ENCODE measurements at places on chromosomes 2 and 18.

GRCh38 chr2:8918412-8918811, 81.0 kb upstream of the KIDINS220 start:
- DNase-seq, result no peak

- DNase-seq, result no peak
Measured at GRCh38 chr2:99854236-99854852, 288.0 kb downstream of the AFF3 start.

DNA sequence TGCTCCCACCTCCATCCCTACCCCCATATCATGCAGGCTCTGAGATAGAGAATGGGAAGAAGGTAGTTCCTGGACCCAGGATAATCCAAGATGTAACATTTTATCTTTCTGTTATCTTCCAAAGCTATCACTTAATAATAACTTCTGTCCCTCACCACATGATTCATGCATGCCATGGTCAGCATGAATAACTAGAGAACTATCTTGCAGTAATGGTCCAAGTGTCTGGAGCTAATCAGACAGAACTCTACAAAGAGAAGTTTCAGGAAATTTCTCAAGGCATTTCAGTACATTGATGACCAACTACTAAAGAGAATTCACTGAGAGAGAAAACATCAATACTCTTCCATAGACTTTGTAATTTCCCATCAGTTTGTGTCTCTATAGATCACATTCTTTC, 1469.7 kb upstream of the PIK3C3 start:
- DNase-seq, result no peak

- no peak for DNase-seq
Measured at GRCh38 chr2:230893338-230893737, 28.6 kb downstream of the ITM2C start.

- no peak for DNase-seq
Measured at GRCh38 chr18:24825397-24825796, 365.0 kb downstream of the HRH4 start.

DNA sequence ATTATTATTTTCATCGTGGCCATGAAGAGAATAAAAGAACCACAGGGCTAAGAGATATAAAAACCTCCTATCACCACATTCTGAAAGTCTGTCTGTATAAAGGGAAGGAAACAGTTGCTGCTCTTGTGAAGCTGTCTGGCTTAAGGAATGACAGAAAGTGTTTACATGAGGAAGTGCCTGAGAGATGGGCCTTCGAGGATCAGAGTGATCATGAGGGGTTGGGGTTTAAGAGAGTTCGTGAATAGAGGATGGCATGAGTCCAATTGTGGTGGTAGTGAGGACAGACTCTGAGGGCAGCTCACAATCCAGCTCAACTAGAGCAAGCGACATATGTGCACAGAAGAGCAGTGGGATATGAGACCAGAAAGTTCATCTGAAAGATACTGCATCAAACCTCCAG, 65.8 kb upstream of the PIEZO2 start:
- no peak for DNase-seq

GRCh38 chr2:60354713-60355112, 198.7 kb downstream of the BCL11A start:
- no peak for DNase-seq

DNA sequence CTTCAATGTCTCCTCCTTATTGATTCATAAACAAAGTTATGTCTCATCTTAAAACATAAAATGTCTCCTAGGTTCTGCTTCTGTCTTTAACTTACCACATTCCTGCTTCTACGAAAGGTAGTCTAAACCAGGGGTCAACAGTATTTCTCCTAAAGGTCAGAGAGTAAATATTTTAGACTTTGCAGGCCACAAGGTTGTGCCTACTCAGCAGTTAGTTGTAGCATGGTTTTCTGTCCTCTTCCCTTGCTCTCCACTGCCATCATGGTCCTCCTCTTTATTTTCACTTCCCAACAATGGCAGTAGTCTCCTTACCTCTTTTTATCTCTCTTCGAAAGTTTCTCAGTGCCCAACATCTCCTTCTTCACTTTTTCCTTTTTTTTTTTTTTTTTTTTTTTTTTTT, 68.3 kb upstream of the LRP1B start:
- DNase-seq, result no peak

DNA sequence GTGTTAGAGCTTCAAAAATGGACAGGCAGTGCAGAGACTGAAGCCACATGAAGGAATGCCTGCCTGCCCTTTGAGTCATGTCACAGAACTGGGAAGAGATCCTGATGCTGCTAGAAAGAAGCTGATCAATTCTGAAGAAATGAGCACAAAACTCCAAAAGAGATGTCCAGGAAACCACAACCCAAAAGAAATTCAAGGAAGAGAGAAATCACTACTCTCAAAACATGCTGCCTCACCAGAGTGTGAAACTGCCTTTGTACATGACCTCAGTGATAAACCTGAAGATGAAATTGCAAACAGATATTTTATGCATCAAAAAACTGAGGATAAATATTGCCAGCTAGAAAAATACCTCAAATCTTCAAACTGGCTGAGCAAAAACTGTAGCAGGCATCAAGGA, 20.5 kb downstream of the USP40 start:
- no peak for DNase-seq

DNA sequence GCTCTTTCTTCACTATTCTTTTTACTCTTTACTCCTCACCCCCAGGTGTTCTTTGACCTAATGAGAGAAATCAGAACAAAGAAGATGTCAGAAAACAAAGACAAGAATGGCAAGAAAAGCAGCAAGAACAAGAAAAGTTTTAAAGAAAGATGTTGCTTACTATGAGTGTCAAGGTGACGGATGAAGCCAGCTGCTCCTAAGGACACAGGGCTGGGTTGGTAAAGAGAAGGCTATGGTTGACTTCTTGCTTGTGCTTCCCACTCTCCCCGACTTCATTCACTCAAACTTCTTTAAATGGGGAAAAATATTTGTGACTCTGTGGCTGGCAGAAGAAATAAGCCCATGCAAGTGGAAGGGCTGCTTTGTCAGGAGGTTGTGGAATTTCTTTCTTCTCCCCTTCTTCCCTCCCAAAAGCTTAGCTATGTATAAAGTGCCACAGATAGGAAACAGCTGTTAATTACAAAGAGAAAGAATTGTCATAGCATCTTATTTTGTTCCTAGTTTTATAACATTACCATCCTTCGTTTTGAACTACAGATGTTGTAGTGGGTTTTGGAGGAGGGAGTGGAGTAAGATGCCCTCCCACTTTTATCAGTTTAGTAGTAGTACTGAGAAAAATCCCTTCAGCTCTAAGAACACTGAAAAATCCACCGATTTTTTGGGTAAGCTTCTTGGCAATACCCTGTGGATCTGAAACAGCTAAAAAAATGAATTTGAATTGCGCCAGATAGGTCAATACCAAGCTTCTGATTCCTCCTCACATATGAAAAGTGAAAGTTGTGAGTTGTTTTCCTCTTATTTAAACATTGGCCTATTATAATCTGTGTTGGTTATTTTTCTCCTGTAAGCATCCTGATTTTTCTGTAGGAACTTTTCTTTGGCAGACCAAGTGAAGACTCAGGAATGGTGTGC, 40.7 kb downstream of the RALB start:
- no peak for DNase-seq

DNA sequence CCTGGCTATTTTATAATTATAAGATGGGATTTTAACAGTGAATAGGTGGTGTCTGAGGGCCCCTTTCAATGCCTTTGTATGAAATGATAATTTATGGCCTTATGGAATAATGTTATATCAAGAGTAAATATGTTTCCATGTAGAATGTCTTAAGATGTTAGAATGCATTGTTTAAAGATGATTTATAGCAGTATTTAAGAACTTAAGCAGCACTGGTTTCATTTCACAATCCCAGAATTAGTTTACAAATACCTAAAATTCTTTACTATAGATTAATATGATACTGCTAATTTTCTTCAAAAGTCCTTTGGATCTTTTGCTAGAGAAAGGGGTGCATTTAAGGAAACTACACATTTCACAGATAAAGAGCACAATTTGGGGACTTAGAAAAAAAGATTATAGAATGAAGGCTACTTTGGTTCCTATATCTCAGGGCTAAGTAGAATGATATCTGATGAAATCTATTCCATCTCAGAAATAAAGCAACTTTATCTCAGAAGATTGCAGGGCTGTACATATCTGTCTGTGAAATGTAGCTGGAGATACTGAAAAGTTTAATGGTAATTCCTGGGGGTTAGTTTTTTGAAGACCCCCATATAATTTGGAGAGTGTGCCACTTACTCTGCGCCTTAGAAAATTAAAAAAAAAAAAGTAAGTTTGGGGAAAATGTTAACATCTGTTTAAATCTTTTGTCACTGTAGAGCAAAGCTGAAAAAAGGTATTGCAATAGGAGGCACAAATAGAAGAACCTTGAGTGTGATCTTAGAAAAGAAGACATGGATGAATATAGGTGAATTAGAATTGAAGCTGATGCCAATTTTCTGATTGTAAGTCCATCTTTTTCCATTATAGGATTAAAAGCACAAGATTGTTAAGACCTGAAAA, 123.4 kb downstream of the GULP1 start:
- DNase-seq, result no peak

DNA sequence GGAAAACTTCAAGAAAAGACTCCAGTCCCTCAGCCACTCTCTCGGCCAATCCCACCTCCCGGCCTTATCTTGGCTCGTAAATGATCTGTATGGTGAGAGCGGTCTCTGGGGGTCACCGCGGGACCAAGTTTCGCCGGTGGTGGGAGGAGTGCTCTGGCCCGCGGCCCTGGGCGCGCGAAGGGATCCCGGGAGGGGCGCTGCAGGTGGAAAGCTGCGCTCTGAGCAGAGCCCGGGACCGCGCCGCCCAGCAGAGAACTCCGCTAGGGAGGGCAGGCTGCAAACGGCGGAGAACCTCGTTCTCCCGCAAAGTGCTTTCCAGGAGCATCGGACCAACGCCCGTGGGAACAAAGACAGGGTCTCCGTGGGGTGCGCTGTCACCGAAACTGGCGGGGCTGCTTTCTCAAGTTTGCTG, 622 bp downstream of the LRP2 start:
- no peak for DNase-seq

DNA sequence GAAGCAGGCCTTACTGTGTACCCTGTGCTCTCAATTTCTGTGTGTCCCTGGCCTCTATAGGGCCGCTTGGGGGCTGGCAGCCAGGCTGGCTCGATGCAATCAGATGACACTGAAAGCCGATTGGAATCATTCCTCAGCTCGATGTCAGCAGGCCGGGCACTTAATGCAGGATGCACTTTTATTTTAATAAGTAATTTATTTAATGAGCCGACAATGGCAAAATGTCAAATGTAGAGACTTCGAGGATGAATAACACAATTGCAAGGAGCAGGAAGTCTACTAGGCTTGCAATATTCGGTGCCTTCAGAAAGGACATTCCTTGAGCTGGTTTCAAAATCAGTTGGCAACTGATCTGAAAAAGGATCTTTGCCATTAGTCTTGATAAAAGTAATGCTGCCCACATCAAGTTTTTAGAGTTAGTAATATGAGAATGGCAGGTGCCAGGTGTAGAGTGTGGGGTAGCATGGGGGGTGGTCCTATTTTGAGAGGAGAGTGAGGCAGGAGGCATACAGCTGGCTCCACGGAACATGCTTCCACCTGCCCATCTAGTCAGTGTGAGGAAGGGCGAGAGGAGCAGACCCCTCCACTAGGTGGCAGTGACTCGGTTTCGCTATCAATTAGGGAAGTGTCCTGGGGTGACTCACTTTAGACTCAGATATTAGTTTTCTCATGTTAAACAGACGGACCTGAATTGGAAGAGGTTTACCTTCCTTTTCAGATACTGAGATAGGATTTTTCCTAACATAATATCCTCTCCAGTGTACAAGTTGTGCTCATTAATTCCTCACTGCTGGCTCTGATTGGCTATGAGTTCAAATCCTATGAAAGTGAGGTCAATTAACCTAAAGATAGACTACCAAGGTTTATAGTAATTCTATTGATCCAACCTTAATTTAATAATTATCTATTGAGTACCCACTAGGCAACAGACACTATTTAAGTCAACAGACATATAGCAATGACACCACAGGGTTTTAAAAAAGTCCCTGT, 80.9 kb downstream of the NABP1 start:
- DNase-seq, result peak; percentile 45

GRCh38 chr2:11590193-11590592, 56.3 kb downstream of the GREB1 start:
- no peak for DNase-seq

DNA sequence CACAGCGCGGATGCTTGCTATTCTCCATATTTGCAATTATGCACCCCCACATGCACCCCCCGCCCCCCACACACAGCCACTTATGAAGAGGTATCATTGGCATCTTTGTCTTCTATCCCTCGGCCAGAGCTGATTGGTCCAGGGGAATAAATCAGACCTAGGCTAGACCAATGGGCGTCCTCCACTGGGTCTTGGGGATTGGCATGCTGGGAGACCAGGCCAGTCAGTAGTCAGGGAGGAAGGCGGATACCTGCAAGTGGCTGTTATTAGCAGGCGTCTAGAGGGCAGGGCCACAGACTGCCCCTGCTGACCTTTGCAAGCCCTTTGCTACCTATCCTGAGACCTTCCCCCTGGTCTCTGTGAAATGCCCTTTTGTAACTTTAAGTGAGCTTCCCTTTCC, 30.0 kb downstream of the ATOH8 start:
- DNase-seq, result no peak

DNA sequence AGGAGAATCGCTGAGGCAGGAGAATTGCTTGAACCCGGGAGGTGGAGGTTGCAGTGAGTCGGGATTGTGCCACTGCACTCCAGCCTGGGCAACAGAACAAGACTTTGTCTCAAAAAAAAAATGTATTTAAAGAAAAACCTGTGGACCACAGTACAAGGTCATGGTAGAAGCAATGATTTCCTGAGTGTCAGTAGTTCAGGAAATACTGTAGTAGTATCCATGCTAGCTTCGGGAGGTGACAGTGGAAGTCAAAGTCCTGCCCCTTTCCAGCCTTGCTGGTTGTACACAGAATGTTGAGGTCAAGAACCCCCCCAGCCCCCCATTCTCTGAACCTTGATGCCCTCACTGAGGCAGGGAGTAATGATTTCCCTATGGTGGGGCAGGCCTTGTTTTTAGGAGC, 56.6 kb downstream of the INPP4A start:
- DNase-seq, result no peak

GRCh38 chr18:26574958-26575864, 26.9 kb upstream of the KCTD1 start:
- no peak for DNase-seq

GRCh38 chr2:113176696-113177355, 3.1 kb downstream of the PSD4 start:
- DNase-seq, result no peak

- DNase-seq, result no peak
Measured at GRCh38 chr2:105877945-105878344, 133.2 kb downstream of the NCK2 start.

GRCh38 chr2:224982226-224982625, 60.0 kb downstream of the DOCK10 start:
- DNase-seq, result no peak

DNA sequence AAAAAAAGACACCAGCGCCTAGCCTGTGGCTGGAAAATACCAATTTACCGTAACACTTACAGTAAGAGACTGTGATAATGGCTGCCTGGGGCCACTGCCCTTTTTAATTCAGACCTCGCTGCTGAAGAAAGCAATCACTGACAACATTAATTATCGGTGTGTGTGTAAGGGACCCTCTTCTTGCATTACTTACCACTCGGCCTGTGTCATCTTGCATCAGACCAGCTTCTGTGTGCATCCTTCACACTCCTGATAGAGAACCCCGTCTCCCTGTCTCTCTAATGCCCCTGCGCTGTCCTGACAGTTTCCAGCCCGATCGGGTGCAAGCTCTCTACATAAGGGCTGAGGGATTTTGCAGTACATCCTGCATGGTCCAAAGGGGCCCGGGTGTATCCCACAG, 124.4 kb downstream of the ZNF516 start:
- no peak for DNase-seq
